ENCODE measurements at places on chromosomes 12 and 14. TPM values are rescaled to one million over a fixed set of nuclear protein-coding genes. Genes with fewer than 3 reads are reported as not detected.

- DNase-seq = no peak
Measured at GRCh38 chr12:6902448-6902847, 2.2 kb upstream of the LRRC23 start.

- DNase-seq = no peak
Measured at GRCh38 chr12:112606611-112607365, 184.8 kb upstream of the RPH3A start.

- no peak for DNase-seq
Measured at GRCh38 chr12:124498275-124499189, 68.9 kb downstream of the NCOR2 start.

MAP1LC3B2 gene
- 1.2 TPM for polyA plus RNA-seq

DIO3 gene
- not detected for polyA plus RNA-seq

GRCh38 chr14:21350539-21350938 lies 33.3 kb downstream of the SUPT16H start:
- no peak for DNase-seq

BDKRB2 gene
- 18.1 TPM for polyA plus RNA-seq

CLECL1 gene
- polyA plus RNA-seq = not detected

DNA sequence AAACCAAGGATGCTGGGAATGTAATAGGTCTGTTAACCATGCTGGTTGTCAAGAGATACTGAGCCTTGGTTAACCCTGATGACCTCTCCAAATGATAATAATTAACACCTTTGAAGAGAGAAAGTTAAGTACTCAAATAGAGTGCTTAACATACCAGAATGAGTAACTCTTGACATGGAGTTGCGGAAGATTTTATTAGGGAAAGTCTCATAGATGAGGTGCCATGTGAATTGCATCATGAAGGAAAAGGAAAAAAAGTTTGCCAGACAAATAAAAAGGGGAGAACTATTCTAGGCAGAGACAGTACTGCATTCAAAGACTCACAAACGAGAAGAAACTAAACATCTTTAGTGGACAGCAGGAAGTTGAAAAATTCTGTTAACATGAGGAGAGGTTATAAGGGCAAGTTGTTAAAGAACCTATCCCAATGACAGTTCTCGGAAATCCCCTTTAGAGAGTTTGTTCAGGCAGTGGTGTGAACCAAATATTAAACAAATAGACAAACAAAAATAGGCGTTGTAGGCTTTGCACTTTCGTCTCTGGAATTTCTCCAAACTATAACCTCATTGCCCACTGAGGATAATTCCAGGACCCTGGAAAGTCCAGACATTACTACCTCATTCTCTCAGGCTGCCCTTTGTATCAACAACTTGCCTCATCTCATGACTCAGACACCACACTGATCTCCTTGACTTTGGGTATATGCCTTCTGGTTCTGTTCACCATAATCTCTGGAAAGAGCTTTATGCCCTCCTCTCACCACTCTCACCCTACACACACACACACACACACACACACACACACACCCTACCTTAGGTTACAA lies 435.0 kb downstream of the GXYLT1 start:
- DNase-seq = peak; percentile 1

GRCh38 chr12:95613021-95613420 lies 61.7 kb upstream of the USP44 start:
- DNase-seq = no peak

DNA sequence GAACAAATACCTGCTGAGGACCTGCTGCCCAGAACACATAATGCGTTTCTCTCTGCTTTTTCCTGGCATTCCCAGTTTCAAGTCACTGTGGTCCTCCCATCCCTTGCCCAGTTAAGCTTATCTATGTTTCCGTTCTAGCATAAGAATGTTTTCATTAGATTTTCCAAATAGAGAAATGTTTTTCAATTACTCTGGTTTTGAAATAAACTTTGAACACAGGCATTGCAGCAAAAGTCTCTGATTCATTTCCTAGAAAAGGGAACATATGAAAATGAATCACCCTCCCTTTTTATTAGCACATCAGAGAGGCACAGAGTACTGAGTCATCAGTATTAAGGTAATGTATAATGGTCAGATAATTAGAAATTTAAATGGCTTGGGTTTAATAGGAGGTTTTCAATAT lies 201.1 kb upstream of the TMEM260 start:
- DNase-seq = peak; percentile 53
